Foreskin keratinocyte (primary cell): ENCODE measurements at places on chromosomes 4 and X. TPM values are rescaled to one million over a fixed set of nuclear protein-coding genes. Genes with fewer than 3 reads are reported as not detected.

DNA sequence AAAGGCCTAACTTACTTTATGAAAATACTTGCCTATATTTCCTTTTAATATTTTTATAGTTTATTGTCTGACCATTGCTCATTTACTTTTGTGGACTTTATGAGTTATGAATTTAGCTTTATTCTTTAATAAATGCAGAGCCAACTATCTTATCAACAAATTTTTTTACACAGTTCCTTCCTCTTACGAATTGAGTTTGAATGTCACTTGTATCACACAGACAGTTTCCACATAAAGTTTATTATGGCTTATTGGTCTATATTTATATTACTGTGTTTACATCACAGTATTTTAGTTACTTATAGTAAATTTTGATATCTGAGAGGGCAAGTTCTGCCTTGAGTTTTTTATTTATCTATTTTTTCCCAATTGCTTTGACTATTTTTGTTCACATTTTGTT lies 450.6 kb downstream of the C4orf33 start:
- no peak for DNase-seq

DNA sequence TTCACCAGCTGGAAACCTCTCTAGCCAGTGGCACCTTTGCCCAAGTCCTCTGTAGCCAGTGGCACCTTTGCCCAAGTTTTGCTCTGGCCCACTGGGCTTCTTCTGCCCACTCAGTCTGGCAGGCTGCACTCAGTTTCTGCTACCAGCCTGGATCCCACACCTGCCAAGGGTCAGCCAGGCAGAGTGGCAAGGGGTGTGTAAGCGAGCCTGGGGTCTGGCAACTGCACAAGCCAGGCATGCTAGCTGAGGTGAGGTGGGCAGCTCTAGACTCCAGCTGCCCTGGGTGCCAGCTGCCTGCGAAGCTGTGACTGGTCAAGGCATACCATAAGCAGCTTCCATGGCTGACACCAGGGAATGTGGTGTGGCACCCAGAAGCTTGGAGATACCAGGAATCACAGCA lies 233.1 kb upstream of the DKK2 start:
- DNase-seq, result no peak

- DNase-seq, result no peak
Observed at GRCh38 chr4:15489551-15489950, 19.9 kb downstream of the CC2D2A start.

GRCh38 chr4:75686346-75686745 lies 13.1 kb upstream of the G3BP2 start:
- no peak for DNase-seq

The GAGE1 gene
- total RNA-seq, result not detected in 2 replicates

DNA sequence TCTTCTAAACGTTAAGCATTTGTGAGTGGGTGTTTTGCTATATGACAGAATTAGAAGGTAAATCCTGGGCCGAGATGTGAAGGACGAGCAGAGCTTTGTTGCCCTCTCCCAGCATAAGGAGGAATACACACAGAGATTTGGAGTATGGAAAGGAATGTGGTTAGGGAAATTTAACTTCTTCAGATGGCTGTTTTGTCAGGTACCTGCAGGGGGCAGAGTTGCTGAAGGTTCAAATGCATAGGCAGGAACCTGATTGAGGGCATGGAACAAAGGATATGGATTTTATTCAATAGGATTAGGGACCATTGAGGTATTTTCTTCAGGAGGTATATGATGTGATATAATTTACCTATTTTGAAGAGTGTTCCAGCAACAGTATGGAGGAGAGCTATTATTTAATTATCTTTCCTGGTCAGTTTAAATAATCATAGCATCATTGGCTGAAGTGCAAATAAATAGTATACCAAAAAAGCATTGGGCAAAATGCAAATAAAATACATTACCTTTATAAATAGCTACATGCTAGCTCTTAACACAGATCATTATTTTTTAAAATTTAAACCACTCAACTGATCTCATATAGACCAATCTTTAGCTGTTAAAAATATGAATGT lies 143.6 kb downstream of the SLIT2 start:
- DNase-seq, result peak; percentile 32
